LHCN-M2 (cell line): ENCODE measurements at places on chromosomes 16 and 17. TPM values are rescaled to one million over a fixed set of nuclear protein-coding genes. Genes with fewer than 3 reads are reported as not detected.

GRCh38 chr16:49463529-49463928, 89.9 kb downstream of the C16orf78 start:
- DNase-seq: no peak

GRCh38 chr17:49968405-49969133, 421 bp upstream of the DLX4 start:
- peak; percentile 59 for DNase-seq

The FAM171A2 gene
- total RNA-seq: 9.6 and 9.7 TPM in 2 replicates

The TNK1 gene
- total RNA-seq: 0.06 TPM in 1 of 2 replicates, not detected in the other

The ARHGDIG gene
- total RNA-seq: not detected in 2 replicates

GRCh38 chr16:12866981-12867551, 34.3 kb upstream of the SHISA9 start:
- no peak for DNase-seq

The CBLN1 gene
- not detected in 2 replicates for total RNA-seq

The CFAP97D1 gene
- total RNA-seq: under 0.01 and 0.06 TPM in 2 replicates

The SCNN1B gene
- total RNA-seq: not detected in 2 replicates
